ENCODE measurements at places on chromosomes 2 and 18.

GRCh38 chr2:72963423-72964145 is 46.3 kb downstream of the EMX1 start:
- DNase-seq, result no peak

DNA sequence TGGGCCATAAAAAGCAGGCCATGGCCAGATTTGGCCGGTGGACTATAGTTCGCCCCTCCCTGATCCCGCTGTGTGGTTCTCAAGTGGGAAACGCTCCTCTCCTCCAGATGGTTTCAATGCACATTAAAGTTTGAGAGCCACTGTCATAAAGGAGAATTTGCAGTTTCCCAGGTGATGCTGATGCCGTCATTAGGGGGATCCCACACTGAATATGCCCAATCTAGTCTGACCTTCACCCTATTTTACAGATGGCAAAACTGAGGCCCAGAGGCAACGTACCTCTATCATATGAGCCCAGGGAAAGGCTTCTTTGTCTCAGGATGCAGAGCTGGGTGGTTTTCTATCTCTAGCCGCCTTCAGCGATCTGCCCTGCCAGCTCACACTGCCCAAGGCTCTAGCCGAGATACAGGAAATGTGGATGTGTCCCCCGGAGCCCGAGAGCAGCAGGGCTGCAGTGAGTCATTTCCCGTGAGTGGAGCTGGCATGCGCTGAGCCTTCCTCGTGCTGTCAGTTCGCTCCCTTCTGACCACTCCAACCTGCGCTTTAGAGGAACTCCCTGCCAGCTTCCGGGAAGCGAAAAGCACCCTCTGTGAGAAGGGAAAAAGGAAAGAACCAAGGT is 116.2 kb downstream of the SMAD7 start:
- DNase-seq, result peak; percentile 42

GRCh38 chr2:213129311-213129710 is 22.1 kb downstream of the IKZF2 start:
- DNase-seq, result no peak

DNA sequence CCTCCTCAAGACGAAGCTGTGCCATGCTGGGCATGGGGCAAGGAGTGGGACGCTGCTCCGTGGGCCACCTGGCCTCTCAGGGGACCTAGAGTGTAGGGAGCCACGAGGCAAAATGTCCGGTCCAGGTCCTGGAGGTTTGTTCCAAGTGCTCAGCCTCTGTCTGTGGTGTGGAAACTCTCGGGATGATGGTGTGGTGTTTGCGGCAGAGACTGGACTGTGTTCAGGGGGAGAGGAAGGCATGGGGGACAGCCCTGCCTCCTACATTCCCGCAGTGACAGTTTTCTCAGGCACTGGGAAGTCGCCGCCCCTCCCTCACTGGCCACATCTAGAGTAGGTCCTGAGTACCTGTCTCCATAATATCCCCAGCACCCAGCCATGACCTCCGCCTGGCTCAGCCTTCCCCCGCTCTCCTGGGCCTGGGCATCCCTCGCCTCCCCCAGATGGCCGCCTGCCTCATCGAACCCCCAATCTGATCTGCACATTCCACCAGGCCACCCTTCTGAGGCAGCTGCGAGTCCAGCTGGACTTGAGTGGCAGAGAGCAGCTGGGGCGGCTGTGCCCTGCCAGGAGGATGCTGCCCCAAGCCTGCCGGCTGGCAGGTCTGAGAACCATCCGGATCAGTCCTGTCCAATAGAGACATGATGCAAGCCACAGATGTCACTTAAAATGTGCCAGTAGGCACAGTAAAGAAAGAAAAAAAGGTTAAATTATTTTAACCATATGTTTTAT is 6.2 kb downstream of the KCNIP3 start:
- no peak for DNase-seq

DNA sequence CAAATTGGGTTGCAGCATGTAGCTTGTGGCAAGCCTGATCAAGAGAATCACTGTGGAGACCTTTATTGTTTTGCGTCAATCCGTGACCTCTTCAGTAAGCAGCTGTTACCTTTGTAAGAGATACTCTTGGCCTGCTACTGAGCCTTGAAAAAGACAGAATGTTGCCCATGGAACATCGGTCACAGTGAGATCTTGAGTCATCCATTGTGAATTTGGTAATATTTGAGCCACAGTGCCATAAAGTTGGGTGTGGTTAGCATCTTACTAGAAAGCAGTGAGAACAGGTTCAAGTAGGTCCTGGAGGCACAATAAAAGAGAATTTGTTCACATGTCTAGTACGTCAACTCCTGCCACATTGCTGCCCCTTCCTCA is 12.7 kb upstream of the EFR3B start:
- DNase-seq, result no peak

GRCh38 chr2:180679693-180680092 is 300.7 kb upstream of the UBE2E3 start:
- DNase-seq, result no peak

DNA sequence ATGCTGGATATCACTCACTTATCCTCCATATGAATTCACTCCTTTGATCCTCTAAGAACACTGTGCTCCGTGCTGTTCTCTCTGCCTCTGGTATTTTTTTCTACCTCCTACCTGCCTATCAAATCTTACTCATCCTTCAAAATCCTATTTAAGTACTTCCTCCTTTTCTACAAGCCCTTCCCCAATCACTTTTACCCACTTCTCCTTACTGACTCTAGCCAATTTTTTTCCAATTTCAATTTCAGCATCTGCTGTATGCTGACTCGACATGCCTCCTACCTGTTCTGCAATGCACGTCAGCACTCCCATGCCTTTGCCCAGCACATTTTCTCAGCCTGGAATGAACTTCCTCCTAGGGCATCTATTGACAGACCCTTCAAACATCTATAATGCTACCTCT is 37.3 kb upstream of the LNPK start:
- DNase-seq, result no peak

GRCh38 chr2:33696234-33696633 is 97.1 kb upstream of the FAM98A start:
- no peak for DNase-seq

DNA sequence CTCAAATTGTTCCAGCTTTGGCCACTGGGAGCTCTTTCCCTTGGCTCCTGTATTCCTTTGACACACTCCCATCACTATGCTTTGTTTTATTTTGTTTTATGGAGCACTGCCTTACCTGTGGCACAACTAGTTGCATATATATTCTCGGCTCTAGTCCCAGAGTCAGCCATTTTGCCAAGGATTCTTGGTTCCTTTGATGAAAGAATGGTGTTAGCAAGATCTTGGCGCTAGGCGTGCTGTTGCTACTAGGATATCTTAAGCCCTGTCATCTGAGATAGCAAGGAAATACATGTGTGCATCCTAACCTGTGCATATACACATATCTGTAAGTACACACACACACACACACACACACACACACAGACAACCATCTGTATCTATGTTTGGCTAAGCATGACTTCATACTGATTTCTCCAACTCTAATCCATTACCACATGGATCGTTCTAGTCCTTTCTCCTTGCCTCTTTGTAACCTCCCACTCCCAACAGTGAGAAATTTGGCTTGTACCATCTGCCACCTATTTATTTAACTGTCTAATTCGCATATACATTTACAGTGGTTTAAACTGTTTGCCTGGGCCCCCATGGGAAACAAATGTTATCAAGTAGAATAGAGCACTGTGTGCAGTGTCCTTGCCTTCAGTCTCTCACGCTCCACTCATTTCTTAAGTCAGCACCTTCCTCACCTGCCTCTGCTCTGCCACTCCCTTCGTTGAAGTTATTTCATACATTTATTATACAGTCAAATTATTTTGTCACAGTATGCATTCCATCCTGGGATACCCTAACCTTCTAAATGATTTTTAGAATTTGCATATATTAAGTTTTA is 137.5 kb upstream of the MAP3K20 start:
- DNase-seq, result no peak

GRCh38 chr2:32622570-32623310 is 5.1 kb upstream of the TTC27 start:
- no peak for DNase-seq

DNA sequence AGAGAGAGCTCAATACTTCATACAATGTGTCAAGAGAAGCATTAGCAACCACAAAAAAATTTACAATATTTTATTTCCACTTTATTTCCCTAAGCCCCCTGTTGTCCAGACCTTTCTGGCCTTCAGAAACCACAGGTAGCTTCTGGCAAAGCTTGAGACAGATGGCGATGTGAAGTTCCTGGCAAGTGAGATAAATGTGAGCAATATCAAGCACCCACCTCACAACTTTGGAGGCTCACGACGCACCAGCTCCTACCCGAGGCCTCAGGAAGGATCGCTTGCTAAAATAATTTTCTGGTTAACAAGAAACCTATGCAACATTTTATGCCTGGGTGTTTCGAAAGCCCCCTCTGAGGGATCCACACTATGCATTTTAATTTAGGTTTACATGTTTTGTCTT is 158.1 kb upstream of the CHAC2 start:
- no peak for DNase-seq

- DNase-seq, result no peak
Observed at GRCh38 chr2:177983183-177983788, 89.3 kb downstream of the PDE11A start.

GRCh38 chr2:200243441-200243840 is 63.1 kb upstream of the SPATS2L start:
- DNase-seq, result no peak

DNA sequence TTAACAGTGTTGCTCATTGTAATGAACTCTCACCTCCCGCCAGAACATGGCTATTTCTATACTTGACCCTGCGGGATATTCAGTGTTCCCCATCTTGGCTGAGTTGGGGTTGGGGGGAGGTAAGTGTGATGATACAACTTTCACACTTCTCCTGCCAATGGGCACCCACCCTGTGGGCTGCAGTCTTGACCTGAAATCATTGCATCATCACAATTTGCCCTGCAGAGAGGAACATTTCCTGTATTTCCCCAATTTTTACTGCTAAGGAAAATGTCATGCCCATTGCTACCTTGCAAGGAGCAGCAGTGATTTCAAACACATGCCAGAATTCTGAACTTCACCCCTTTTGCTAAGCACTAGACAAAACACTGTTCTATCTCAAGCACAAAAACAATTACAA is 92.1 kb downstream of the ADD2 start:
- DNase-seq, result no peak

DNA sequence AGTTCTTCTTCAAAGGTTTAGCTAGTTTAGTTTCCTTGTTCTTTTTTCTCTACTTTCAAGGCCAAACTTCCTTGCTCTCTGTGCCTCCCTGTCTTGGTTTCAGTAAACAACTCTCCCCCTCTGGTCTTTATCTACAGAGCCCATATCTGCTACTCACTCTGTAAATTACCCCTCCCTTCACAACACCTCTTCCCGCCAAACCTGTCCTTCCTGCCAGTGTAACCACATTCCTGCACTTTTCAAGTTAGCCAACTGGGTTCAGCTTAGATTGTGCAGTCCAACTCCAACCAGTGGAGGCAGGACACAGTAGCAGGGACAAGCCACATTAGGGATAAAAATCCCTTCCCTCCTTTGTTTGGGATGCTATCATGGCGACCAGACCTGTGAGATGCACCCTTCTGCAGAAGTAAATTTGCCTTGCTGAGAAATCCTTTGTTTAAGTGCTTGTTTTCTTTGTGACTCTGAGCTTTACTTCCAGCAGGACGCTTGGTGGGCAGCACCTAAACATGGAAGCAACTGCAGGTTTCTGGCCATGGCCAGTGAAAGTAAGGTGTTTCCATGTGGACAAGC is 706.0 kb downstream of the KCNJ3 start:
- no peak for DNase-seq

DNA sequence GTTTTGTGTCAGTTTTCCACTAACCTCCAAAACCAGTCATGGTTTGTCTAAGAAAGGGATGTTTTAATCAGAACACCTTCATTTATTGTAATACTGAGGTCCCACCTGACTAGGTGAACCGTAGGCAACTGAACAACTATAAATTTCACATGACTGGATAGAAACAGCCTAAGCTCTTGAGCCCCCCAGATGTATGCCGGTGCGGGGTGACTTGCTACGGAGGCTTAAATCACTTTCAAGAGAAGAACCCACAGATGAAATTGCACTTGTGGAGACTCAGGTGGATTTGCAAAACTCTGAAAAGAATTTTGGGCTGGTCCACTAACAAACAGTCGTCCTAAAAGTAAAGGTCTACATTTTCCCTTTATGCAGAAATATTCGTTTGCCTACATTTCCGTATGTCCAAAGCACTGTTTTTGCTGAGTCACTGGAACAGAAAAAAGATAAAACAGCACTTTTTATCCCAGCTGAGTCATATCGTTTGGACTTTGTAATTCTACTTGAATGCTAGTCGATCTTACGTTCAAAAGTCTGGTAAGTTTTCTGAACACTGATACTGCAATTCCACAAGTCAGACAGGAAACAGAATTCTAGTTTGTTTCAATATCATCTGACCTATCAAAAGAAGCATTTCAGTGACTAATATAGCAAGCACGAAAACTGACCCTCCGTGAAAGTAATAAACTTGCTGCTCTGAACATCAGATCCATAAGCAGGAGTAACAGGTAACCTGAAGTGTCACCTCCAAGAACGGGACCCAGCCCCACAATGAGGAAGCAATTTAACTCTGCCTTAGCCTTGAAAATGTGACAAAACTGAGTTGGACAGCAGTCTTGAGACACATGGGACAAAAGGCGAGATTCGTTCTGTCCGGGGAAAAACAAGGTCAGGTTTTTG is 18.1 kb downstream of the ZNF516 start:
- DNase-seq, result no peak

GRCh38 chr2:112032224-112032586 is 22.9 kb upstream of the TMEM87B start:
- no peak for DNase-seq

GRCh38 chr2:42977270-42978174 is 185.1 kb upstream of the HAAO start:
- no peak for DNase-seq

DNA sequence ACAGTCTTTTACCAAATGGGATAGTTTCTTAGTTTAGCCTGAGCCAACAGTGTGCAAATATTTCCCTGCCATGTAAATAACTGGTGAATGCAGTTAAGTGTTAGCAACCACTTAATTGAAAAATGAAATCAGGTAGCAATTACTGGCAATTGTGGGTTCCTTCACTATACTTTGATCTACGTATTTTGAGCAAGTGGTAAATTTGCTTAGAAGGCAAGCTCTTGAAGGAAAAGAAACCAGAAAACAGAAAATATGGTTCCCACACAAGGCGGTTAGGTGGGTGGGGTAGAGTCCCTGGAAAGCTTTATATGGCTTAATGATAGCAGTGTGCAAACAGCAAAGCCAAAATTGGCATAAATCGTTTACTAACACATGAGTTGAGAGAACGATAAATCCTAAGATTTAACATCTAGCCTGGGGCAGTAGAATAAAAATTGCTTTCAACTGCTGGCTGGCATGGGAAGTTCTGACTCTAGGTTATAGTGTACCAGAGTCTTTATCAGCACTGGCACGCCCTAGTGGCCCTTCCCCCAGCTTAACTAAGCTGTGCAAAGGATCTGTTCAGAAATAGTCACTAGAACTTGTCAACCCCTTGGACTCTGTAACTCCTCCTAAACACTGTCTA is 17.0 kb downstream of the SLC9A2 start:
- DNase-seq, result no peak

DNA sequence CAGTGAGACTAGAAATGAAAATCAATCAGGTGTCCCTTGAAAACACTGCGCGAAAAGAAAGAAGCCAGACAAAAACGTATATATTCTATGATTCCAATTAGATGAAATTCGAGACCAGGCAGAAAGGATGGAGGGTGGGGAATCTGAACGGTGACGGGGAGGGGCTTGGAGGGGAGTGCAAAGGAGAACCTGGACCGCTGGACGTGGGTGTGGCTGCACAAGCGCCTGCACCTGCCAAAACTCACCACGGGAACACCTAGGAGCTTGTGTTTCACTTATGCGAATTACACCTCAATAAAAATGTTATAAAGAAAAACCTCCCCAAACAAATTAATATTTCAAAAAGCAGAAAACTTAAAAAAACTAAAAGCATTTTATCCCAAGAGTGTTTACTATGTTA is 21.9 kb downstream of the THAP4 start:
- DNase-seq, result no peak
